NCI-H1694 treated with DMSO at 0.1 percent for 48 hours (cell line): ENCODE measurements at places on chromosomes 12 and 14.
A peak's percentile ranks its signal among the peaks of the same experiment; 100 is the strongest.

GRCh38 chr12:27539191-27539631 lies 15.2 kb downstream of the PPFIBP1 start:
- no peak for DNase-seq

DNA sequence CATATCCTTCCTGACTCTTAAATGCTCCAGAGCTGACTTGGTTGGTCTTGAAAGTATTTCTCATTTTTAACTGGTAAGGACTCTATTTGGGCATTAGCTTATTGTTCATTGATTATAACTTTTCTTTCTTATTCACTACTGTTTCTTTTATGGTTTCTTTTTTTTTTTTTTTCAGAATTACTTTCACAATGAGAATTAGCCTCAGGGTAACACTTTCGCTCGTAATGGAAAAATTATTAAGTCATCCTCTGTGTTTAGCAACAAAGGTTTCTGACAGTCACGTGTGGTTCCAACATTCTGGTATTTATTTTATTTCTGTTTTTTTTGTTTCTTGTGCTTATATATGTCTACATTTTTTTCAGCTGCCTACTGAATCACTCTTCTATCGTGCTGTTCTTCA lies 80.0 kb downstream of the METTL25 start:
- no peak for DNase-seq

- DNase-seq, result no peak
These were observed 129.2 kb upstream of the RFLNA start for GRCh38 chr12:124165695-124166094.

GRCh38 chr14:72610096-72610830 lies 283.6 kb downstream of the DPF3 start:
- no peak for DNase-seq

DNA sequence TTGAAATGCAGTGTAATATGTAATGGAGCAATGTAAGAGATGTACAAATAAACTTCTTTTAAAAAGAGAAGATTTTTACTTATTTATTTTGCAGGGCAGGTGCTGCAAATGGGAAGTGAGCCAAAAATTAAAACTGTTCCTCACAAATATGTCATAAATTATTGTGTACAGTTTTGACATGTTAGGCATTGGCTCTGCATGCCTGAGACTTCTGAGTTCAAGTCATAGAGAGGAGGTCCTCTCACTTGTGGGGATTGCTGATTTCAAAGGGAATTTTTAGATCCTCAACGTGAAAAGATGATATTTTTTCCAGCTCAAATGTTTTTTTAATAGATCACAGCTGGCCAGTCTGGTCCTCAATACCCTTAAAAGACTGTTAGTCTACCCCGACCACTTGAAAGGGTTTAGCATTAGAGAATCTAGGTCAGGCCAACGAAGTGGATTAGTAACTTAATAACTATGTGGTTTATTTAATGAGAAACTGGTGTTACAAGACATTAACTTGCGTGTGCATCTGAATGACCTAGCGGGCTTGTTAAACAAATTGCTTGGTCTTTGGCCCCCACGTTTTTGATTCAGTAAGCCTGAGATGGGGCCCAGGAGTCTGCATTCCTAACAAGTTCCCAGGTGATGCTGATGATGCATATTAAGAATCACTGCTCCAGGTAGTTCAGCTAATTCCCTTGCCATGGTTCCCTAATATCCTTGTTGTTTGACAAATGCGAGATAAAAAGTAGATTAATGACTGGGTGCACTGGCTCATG lies 30.9 kb upstream of the WDR89 start:
- DNase-seq, result no peak

DNA sequence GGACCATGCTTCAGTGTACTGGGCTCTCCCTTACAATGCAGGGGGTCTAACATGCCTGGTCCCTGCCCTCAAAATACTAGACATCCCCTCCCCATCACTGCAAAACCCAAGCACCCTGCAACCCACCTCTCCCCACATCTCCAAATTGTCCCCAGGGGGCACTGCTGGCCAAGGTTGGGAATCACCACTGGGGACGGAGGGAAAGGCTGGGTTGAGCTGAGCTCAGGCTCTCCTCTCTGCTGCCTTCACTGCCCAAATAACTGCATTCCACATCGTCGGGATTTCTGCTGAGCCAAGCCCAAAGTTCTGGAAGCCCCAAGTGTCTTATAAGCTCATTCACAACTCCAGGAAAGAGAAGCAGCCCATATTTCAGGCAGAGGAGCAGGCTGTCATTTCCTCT lies 69.6 kb downstream of the NT5DC3 start:
- no peak for DNase-seq

GRCh38 chr12:95859344-95859816 lies 628 bp downstream of the SNRPF start:
- DNase-seq, result no peak

DNA sequence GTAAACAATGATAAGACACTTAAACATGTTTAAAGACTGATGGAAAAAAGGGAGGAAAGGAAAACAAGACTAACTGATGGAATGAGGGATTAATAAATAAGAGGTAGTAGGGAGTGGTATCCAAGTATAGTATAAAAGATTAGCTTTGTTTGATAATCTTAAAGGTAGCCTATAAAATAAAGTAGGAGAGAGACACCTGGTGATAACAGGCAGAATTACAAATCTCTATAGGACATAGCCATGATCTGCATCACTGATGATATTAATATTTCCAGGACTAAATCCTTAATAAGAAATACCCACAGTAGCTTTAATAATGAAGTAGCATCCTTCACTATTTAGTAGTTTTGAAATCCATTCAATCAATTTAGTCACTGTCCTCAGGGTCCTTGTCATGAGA lies 30.4 kb downstream of the DLGAP5 start:
- peak; percentile 61 for DNase-seq

DNA sequence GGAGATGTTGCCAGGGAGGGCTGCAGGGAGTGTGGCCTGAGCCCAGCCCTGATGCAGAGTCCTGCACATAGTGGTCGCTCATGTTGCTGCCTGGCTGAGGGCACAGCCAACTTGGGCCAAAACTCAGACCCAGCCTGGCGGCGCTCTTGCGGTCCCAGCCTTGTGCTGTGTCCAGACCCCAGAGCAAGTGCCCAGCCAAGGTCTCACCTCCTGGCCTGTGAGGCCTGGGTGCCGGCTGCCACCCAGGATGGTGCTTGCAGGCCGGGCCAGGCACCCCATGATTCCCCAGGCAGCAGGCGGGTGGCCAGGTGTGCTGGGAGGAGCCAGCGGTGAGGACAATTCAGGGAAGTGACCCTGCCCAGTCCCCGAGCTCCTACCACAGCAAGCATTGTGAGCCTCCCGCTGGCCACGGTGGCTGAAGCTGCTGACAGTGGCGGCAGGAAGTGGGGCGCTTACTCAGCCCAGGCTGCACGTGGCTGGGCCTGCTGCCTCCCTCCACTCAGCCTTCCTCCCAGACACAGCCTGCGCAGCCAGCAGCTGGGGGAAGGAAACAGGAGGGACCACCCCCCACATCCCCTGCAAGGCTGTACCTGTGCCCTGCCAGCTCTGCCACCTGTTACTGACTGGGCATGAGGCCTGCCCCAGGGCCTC lies 17.7 kb upstream of the PGF start:
- no peak for DNase-seq
